ENCODE measurements at places on chromosomes 12 and 14.

GRCh38 chr12:47947341-47947740 is 16.1 kb upstream of the TMEM106C start:
- no peak for DNase-seq

- no peak for DNase-seq
These were observed 68.2 kb downstream of the KSR2 start for GRCh38 chr12:117900561-117900960.

GRCh38 chr12:47856721-47857575 is 37.2 kb upstream of the HDAC7 start:
- no peak for DNase-seq

- DNase-seq: no peak
These were observed 8.9 kb downstream of the GPR132 start for GRCh38 chr14:105056303-105056831.

DNA sequence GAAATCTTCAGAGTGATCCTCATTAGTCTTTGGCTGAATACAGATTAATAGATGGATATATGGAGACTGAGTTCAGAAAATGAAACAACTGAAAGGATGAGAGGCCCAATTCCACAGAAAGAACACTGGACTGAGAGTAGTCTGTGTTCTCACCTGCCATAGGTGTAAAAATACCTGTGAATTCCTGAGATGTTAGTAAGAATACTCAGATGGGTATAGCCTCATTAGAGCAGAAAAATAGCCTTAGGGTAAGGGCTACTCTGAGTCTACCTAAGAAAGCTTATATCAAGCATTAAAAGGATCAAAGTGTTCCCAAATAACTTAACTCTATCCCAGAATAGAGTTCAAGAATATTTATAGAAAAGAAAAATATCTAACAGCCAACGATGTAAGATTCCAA is 1510.3 kb upstream of the SEL1L start:
- no peak for DNase-seq

DNA sequence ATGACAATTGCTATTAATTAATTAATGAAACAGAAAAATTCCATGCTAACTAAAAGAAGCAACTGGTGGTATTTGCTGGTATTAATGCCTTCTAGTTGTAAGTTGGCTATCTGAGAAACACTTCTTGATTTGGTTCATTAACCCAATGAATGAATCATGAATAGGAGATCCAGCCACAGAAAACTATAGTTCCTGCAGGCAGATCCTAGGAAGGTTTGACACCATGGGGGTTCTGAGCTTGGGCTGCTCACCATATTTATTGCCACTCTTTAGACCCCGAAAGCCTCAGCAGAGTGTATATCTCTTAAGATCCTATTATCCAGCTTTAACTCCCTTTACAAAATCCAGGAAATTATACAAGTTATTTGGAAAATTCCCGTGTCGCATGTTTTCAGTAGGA is 81.4 kb upstream of the REP15 start:
- no peak for DNase-seq

DNA sequence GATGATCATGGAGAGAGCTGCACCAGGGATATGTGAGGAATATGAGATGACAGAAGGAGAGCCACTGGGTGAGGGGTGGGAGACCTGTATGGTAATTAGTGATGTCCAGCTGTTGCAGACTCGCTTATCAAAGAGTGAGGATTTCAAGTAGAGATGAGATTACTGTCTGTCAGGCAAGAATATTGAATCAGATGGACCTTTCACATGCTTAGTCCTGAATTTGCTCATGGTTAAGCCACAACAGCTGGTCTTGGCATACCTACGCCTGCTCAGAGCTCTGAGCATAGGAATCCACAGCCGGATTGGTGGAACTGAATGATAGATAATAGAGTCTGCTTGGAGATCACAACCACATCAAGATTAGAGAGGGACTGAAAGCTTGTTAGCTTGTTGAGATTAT is 115.2 kb upstream of the ARHGAP5 start:
- no peak for DNase-seq

DNA sequence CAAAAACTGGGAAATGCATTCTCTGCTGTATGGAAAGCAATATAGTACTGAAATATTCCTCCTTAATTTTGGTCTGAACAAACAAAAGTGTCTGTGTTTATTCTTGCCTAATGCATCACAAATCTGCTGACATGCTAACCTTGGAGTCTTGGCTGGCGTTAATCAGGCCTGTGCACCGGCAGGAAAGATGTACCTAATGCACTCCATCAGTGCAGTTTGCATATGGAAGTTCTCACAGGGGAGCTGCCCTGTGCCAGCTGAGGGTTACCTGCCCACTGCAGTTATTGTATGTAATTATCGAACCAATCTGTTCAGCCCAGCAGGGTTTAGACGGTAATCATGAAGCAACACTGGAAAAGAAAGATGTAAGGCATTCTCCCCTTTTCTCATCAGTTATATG is 76.9 kb downstream of the VRK1 start:
- DNase-seq: no peak

DNA sequence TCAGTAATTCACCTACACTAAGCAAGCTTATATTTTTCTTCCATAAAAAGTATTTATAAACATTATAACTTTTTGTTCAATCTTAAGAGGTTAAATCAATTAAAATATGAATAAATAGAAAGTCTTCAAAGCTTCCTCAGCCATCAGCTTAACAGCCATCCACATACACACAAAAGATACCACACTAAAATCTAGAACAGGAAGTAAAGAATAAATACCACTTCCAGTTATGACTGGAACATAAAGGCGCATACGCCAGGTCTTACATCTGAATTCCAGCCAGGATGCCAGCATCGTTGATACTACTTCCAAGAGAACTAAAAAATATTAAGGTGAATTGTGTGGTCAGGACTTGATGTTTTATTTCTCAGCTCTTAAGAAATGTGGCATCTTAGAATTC is 17.0 kb downstream of the SIX1 start:
- DNase-seq: no peak

DNA sequence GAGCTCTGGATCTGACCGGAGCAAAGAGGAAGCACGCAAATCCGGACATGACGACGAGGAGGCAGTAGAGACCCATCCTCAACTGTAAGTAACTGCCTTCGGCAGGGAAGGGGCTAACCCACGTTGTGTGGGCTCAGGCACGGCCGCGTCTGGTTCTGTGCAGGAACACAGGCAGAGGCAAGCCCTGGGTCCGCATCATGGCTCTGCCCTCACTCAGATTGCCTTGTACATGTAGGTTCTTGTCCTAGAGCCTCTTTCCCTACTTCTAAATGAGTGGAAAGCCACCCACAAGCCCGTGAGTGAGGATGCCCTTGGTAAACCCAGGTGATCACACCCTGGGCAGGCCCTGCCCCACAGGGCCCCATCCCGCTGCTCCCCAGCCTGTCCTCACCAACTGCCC is 8.9 kb upstream of the RPLP0 start:
- DNase-seq: no peak

GRCh38 chr12:131699434-131699833 is 11.5 kb upstream of the SFSWAP start:
- no peak for DNase-seq

GRCh38 chr14:89681086-89682018 is 264.3 kb upstream of the FOXN3 start:
- peak; percentile 67 for DNase-seq

GRCh38 chr12:57585156-57585555 is 5.8 kb upstream of the PIP4K2C start:
- no peak for DNase-seq

- DNase-seq: no peak
These were observed 1104.7 kb downstream of the BCL11B start for GRCh38 chr14:98167275-98167674.

DNA sequence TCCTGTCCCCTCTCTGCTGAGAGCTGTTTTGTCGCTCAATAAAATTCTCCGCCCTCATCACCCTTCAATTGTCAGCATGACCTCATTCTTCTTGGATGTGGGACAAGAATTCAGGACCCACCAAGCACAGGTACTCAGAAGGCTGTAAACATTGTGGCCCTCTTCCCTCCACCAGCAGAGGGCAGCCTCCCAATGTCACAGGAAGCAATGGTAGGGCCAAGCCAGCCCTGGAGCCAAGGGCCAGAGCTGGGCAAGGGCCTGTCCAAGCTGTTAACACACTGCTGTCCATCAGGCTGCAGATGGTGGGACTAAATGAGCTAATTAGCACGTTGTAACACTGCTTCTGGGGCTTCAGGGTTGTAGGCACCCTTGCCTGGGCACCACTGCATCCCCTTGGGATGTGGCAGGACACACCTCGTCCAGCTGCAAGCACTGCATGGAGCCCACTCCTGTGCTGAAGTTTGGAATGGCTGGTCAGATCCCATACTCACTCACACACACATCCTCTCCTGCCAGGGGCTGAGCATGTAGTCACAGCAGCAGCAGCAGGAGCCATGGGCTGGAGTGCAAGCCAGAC is 62.7 kb upstream of the HECTD1 start:
- DNase-seq: no peak

All from activated CD4-positive, alpha-beta T cell treated with anti-CD3 and anti-CD28 coated beads, Interleukin-2, amount 50 U/mL, for 24 hours (primary cell).